Dorsolateral prefrontal cortex (tissue), 122 donors: ENCODE measurements at places on chromosomes 2 and 18. TPM values are rescaled to one million over a fixed set of nuclear protein-coding genes. Genes with fewer than 3 reads are reported as not detected.

DNA sequence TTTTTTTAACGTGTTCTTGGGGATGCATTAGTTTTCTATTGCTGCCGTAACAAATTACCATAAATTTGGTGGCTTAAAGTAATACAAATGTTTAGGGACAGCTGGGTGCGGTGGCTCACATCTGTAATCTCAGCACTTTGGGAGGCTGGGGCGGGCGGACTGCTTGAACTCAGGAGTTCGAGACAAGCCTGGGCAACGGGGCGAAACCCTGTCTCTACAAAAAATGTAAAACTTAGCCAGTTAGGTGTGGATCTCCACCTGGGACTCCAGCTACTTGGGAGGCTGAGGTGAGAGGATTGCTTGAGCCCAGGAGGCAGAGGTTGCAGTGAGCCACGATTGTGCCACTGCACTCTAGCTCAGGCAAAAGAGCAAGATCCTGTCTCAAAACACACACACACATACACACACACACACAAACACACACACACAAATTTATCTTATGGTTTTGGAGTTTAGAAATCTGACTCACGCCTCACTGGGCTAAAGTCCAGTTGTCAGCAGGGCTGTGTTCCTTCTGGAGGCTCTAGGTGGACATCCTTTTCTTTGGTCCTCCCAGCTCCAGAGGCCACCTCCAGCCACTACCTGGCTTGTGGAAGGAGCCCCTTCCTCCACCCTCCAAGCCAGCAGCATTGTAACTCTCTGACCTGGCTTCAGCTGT, 76.1 kb downstream of the SEPTIN10 start:
- no peak for DNase-seq

DNA sequence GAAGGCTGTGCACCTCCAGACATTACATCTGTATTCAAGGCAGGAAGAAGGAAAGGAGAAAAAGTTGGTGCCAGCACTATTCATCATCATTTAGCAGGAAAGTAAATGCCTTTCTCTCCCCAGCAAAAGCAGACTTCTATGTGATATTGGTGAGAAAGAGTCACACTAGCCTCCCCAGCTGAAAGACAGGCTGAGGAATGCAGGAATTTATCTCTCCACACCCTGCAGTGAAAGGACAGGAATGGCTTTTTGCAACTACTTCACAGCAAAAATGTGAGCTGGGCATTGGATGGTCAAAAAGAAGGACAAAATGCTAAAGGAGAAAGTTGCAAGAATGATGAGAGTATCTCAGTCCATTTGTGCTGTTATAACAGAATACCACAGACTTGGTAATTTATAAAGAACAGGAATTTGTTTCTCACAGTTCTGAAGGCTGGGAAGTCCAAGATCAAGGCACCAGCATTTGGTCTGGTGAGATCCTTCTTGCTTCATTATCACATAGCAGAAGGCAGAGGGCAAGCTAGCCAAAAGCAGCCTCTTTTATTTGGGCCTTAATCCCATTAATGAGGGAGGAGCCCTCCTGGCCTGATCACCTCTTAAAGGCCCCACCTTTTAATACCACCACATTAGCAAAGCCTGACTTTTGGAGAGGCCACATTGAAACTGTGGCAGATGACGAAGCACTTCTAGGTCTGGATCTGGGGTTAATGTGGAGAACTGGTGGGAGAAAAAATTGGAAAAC, 388.1 kb upstream of the SLC14A2 start:
- DNase-seq = no peak

- DNase-seq = no peak
Measured at GRCh38 chr18:3775996-3776395, 326.0 kb downstream of the TGIF1 start.

DNA sequence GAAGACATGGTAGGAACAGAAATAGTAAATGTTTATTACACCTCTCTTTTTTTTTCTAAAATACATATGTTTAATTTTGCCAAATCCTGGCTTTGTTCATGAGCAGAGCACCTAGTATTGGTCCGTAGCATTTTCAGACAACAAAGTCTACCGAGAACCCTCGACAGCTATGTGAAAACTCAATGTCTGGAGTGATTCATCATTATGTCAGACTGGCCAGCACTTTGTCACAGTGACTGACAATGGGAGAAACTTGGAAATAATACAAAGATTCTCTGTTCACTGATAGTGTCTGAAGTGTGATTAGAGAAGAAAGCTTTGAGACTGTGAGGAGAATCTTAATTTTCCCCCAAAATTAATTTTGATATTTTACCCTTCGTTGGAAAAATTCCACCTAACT, 143.0 kb downstream of the HNMT start:
- no peak for DNase-seq

LRATD1 gene
- 80.1 TPM for total RNA-seq

- DNase-seq = no peak
Measured at GRCh38 chr2:226063704-226064440, 664.4 kb downstream of the NYAP2 start.

GRCh38 chr2:133862400-133862977, 294.2 kb upstream of the NCKAP5 start:
- DNase-seq = no peak

GPBAR1 gene
- total RNA-seq = not detected

- DNase-seq = no peak
Measured at GRCh38 chr2:173978447-173978846, 13.3 kb upstream of the SP3 start.

GRCh38 chr2:201237486-201238123, 22.7 kb upstream of the CASP8 start:
- DNase-seq = no peak

GRCh38 chr2:178845566-178846457, 38.6 kb upstream of the TTN start:
- DNase-seq = no peak

DNA sequence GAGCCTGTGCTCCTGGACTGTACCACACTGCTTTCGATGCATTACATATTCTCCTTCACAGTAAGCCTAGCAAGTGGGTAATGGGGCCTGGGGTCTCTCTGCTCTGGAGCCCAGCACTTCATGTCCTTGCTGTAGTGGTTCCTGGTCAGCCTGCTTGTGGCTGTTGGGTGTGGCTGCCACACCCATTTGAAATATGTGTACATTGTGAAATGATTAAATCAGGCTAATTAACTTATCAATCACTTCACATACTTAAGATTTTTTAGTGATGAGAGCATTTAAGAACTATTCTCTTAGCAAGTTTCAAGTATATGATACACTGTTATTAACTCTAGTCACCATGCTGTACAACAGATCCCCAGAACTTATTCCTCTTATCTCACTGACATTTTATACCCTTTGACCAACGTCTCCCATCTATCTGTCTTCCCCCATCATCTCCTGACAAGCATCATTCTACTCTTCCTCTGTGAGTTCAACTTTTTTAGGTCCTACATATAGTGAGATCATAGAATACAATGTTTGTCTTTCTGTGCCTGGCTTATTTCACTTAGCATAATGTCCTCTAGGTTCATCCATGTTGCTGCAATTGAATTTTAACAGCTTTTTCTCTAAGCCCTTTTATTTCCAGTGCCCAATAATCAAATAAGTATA, 92.1 kb downstream of the LYPD6 start:
- DNase-seq = no peak

- DNase-seq = no peak
Measured at GRCh38 chr2:60408207-60408606, 145.2 kb downstream of the BCL11A start.

- DNase-seq = no peak
Measured at GRCh38 chr2:137202318-137202717, 437.0 kb downstream of the THSD7B start.

DNA sequence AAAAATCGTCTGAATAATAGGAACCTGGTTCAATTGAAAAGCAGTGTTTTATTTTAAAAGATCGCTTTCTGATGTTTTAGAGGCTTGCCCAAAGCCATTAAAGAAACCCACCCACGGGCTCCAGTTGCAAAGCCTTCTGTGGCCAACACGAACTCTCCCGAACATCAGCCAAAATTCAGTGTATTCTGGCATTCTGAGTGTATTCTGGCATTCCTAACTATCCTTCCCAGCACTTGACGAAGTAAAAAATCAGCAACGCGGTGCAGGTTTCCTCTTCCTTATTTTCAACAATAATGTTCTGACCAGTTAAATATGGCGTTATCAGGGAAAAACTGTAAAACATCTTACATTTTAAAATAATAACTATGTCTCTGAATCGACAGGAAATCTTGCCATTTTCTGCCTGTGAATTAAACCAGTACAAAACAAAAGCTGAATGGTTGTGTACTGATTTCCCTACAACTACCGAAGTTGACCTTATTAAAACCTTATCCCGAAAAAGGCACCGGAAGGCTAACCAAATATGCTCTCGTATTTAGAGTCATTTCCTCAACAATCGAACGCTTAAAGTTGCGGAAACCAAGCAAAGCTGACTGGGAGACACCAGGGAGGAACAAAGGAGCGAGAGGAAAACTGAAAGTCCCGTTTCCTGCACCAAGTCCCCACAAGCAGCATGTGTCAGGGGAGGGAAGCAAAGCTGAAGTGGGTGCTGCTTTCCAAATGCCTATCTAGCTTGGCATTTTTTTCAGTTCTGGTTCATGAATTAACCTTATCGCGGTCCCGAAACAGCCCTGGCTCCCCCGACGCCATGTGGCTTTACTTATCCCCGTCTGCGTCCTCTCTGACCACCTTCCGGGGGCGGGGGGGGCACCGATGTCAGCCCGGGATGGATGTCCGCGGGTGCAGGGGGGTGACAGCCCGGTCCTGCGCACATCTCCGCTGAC, 44.3 kb downstream of the ZNF516 start:
- no peak for DNase-seq

DNA sequence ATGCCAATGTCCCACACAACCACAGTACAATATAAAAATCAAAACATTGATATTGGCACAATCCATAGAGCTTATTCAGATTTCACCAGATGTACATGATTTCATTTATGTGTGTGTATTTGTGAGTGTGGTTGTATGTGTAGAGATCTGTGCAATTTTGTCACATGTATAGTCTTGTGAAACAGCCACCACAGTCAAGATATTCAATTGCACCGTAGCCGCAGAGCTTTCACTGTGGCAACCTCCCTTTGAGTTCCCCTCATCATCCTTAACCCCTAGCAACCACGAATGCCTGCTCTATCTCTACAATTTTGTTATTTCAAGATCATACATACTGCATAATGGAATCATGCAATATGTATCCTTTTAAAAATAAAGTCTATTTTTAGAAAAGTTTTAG, 391.3 kb downstream of the SETBP1 start:
- no peak for DNase-seq

GRCh38 chr18:23935804-23936203, 78.8 kb upstream of the TTC39C start:
- DNase-seq = no peak

GRCh38 chr18:74281011-74281979, 10.5 kb downstream of the CYB5A start:
- DNase-seq = no peak

ALK gene
- total RNA-seq = 6.7 TPM

- DNase-seq = no peak
Measured at GRCh38 chr2:79189465-79189864, 29.9 kb upstream of the REG3A start.

CRIM1 gene
- total RNA-seq = 103 TPM

GRCh38 chr2:162056796-162057399, 17.1 kb downstream of the DPP4 start:
- no peak for DNase-seq

DNA sequence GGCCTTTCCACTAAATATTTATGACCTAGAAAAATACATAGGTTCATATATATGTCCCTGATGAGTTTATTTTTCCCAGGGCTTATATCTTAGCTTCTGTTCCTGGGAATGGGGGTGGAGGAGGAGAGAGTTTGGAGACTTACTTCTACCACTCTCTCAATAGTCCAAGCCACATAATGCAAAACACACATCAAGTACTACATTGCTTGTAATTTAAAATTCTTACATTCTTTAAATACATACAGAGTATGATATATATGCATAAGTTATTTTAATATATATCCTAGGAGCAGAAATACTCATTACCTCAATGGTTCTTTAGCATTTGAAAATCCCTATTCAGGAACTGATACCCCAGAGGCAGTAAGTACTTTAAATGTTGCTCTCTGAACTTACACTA, 73.2 kb upstream of the MYL1 start:
- DNase-seq = no peak

DNA sequence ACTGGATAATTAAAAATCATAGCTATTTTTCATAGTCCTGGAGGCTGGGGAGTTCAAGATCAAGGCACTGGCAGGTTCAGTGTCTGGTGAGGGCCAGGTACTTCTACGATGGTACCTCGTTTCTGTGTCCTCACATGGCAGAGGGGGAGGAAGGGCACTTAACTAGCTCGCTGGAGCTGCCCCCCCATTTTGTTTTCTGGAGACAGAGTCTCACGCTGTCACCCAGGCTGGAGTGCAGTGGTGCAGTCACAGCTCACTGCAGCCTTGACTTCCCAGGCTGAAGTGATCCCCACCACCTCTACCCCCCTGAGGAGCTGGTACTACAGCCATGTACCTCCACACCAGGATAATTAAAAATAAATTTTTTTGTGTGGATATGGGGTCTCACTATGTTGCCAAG, 40.3 kb downstream of the ASB1 start:
- no peak for DNase-seq

DNA sequence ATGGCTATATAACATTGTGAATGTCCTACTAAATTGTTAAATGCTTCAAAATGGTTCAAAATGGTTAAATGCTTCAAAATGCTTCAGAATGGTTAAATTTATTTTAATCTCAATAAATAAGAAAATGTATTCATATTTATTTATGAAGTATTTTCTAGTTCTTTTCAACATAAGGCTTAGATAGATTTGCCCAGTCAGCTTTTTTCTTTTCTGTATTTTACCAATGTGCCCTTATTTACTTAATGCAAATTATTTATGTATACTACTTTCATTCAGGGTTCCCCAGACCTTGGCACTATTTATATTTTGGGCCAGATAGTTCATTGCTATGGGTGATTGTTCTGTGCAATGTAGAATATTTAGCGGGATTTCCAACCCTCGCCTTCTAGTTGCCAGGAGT, 546.7 kb downstream of the RIT2 start:
- no peak for DNase-seq

LRP1B gene
- total RNA-seq = 66.9 TPM

DNA sequence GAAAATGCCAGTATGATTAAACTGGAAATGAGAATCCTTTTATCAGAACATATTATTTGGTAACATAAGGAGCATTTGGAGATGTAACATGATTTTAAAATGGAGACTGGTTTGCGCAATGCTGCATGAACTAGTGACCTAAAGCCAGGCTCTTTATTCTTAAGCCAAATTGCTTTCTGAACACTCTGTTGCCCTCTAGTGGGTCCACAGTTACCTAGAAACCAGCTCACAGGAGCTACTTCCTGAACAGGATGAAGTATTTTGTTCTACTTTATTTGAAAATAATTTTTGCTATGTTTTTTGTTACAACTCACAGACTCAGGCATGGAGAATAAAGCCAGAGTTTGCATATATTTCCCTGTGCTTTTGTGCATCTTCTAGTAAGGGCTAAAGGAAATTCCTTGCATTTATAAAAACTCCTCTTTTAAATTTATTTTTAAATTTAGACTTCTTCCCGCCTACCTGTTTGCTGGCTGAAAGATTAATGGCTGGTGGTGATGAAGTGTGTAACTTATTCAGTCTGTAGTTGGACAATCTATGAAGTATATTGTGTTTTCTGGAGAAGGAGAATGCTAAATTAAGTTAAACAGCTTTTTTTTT, 146.7 kb downstream of the PARD3B start:
- no peak for DNase-seq

GRCh38 chr2:164773091-164773490, 68.5 kb downstream of the COBLL1 start:
- no peak for DNase-seq

- no peak for DNase-seq
Measured at GRCh38 chr18:70169747-70170146, 35.7 kb downstream of the RTTN start.
